ENCODE measurements at places on chromosomes 4 and X.

GRCh38 chrX:78330540-78330939 is 3.1 kb upstream of the CYSLTR1 start:
- DNase-seq, result no peak

DNA sequence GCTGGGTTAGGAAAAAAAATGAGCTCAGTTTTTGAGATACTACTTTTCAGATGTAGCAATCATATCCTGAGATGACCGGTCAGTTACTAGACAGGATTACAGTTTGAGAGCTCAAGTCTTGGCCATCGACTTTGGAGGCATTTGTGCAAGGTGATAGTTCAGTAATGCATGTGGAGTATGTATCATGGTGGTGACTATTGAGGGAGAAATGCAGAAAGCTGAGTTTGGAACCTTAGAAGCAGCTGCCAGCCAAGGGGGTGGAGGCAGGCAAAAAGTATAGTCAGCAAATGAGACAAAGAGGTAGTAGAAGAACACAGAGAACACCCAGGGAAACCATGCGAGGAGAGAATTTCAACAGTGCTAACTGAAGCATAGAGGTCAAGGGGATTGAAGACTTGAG is 48.7 kb upstream of the SLC4A4 start:
- DNase-seq, result no peak

GRCh38 chr4:22245294-22245693 is 270.6 kb downstream of the ADGRA3 start:
- DNase-seq, result no peak

DNA sequence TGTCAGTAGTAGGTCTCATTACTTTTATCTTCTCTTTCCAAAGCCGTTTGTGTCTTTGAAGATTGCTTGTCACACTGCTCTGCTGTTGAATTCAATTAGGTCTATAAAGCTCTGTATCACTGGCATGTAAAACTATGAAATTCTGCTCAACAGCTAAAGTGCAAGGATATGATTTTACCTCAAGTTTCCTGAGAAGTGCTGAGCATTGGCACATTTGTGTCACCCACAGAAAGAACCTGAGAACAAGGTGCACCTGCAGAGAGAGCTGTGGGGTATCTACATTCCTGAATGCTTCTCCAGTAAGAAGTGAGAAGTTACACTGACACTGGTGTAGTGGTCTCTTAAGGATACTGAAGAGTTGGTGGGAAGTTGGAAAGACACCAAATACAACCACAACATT is 274.0 kb downstream of the INPP4B start:
- no peak for DNase-seq

DNA sequence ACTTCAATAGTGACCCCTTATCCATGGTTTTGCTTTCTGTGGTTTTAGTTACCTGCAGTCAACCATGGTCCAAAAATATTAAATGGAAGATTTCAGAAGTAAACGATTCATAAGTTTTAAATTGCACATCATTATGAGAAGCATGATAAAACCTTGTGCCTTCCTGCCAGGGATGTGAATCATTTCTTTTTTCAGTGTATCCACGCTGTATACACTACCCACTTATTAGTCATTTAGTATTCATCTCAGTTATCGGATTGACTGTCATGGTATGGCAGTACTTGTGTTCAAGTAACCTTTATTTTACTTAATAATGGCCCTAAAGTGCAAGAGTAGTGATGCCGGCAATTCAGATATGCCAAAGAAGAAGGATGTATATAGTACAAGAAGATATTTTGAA is 37.7 kb upstream of the TASL start:
- DNase-seq, result no peak

DNA sequence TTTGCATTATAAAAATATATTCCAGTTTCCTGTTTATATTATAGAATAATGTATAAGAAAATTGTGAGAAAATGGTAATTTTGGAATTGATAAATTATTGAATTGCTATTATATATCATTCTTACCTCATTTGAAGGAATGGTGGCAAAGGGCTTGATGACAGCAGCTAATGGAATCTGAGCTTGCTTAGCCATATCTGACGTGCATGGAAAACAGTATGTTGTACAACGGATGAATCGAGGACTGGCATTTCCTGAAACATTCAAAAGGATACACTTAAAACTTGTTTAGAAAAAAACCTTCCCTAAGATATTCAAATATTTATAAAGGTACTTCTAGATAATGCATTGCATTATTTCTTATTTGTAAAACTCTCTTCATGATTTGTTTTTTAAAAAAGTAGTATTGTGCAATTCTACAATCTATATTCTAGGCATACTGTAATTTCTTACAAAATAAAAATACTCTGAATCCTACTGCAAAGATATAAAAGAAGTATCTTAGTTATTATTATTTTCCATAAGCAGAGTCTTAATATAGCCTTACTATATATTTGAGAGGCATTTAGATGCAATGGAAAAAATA is 38.3 kb downstream of the SEC24D start:
- no peak for DNase-seq

DNA sequence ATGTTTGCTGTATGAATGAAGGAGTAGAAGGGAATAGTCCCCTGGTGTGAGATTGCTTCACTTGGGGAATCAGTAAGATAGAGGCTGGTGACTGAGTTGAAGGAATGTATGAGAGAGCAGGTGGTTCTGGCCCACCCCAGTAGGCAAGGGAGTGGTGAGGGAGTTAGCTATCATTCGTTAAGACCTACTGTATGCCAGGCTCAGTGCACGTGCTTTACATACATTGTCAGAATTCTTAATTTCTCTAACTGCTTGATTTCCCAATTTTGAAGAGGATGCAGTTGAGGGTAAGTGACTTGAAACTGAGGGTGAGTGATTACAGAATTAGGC is 700 bp downstream of the VMA21 start:
- DNase-seq, result no peak

DNA sequence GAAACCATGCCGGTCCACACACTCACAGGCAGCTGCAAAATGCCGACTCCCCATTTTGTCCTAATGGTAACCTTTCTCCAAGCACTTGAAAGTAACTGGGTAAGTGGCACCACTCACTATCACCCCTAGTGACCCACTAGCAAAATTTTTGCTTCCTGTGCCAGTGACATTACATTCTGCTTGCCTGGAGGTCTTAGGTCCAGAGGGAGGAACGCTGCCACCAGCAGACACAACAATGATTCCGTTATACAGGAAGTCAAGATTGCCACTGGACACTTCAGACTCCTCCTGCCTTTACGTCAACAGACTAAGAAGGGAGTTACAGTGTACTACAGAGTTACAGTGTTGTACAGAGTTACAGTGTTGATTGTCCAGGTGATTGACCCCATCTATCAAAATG is 11.8 kb upstream of the TMEM192 start:
- no peak for DNase-seq

DNA sequence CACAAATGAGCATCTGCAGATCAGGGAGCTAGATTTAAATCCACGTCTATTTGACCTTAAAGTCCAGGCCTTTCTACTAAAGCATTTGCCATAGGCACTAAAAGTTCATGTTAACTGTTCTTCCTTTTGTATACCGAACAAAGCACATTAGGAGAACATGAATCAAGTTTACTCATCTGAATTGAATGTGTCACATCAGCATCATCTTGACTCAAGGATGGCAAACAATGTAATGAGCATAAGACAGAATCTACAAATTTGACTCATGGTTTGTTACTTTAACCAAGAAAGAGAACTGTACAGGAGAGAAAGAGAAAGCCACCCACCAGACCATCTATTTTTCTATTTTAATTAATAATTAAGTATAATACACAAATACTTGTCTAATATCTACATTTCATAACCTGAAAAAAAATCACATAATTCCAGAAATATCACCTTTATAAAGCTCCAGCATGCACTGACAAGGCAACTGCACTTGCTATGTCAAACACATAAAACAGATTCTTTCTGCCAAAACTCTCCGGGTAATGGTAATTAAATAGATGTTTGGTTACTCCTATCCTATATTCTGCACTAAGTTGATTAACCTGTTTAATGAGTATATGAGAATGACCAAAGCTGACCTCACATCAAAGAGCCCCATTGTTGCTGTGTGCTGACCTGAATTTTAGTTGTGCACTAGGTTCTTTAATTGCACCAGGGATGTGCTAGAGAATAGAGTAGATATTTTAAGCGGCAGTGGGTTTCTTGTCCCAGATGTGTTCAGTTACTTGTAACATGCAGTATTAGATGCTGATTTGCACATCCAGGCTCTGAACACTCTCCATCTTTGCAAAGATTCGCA is 42.5 kb upstream of the LEF1 start:
- DNase-seq, result no peak

DNA sequence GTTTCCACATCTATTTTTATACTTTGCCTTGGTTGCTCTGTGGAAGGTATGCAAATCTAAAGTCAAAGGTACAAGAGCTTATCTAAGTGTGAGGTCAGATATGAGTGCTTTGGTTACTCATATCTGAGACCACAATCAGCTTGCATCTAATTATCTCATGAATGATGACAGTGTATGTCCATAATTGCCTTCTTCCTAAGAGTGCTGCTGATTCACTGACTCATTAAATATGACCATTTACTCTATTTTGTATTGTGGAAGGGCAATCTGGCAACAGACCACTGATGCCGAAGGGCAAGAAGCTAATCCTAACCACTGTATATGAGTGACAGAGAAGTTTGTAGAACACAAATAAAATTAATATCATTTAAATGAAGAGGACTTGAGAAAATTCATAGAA is 1190.2 kb upstream of the AGA start:
- no peak for DNase-seq

DNA sequence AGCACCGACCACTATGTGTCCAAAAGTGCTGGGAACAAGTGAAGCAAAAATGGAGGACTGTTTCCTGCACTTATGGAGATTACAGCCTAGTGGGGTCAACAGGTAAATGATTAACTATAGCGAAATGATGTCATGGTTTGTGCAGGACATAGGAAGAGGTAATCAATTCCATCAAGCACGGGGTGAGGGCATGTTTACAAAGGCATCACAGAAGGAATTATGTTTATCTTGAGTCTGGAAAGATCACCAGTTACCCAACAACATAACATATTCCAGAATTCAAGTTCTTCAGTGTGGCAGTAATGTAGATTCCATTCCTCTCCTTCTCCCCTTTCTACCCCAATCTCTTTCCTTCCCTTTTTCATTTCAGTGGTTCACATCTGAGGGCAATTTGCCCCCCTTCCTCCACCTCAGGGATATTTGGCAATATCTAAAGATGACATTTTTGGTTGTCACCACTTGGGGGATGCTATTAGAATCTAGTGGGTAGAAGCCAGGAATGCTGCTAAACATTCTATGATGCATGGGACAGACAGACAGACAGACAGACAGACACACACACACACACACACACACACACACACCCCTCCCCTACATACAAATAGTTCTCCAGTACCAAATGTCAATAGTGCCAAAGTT is 24.1 kb downstream of the FAM47E start:
- DNase-seq, result no peak
